ENCODE measurements at places on chromosomes 4 and X.

GRCh38 chr4:39621582-39621981 lies 17.1 kb downstream of the SMIM14 start:
- no peak for DNase-seq

- no peak for DNase-seq
Measured at GRCh38 chr4:116180157-116180601, 905.2 kb downstream of the TRAM1L1 start.

- no peak for DNase-seq
Measured at GRCh38 chr4:1315306-1315705, 25.6 kb downstream of the MAEA start.

- DNase-seq: no peak
Measured at GRCh38 chr4:81622028-81622427, 150.3 kb upstream of the RASGEF1B start.

DNA sequence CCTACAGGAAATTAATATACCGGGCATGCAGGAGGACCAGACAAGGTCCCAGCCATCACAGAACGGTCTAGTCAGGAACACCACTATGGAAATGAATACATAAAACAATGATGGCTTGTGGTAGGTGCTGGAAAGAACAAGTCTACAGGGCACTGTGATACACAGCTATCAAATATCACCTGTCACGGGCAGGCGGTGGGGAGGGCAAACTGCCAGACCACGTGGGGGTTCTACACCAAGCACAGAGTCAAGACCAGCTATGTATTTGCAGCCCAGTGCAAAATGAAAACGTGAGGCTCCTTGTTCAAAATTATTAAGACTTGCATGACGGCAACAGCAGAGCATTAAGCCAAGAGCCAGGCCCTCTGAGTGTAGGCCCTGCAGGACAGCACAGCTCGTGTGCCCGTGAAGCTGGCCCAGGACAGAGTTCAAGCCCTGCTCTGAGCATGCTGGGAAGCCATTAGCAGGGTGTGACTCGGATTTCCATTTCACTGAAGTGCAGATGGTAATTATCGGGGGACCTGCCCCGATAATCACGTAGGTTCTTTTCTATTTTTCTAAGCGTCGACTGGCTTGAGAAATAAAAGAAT lies 83.6 kb downstream of the JAKMIP1 start:
- DNase-seq: no peak

DNA sequence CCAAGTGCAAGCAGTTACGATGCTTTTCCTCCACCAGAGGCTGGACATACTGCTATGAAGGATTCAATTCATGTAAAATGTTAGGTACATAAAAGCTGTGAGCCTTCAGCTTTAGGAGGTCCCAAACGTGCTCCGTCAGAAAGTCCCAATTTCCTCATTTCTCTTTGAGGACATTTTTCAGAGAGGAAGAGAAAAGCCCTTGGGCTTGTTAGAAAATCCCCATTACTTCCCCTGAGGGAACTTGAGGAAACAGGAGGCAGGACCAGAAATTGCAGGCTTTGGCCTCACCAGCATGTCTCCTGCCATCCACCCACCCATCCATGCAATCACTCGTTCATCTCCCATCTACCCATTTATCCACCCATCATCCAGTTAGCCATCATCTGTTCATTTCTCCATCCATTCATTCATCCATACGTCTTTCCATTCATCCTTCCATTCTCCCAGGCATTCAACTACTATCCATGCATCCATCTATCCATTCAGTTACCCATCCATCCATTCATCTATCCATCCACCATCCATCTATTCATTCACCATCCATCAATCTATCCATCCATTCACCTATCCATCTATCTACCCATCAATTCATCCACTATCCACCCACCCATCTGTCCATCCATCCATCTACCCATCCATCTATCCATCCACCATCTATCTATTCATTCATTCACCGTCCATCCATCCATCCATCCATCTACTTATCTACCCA lies 223.5 kb downstream of the AFAP1 start:
- DNase-seq: no peak

GRCh38 chr4:184387351-184387750 lies 87.0 kb downstream of the IRF2 start:
- no peak for DNase-seq

- no peak for DNase-seq
Measured at GRCh38 chr4:105061731-105062130, 84.9 kb upstream of the TET2 start.

GRCh38 chr4:121219227-121219626 lies 55.1 kb upstream of the TNIP3 start:
- DNase-seq: no peak

- no peak for DNase-seq
Measured at GRCh38 chrX:47690175-47690574, 31.2 kb upstream of the UXT start.

- no peak for DNase-seq
Measured at GRCh38 chr4:23455456-23456158, 434.2 kb downstream of the PPARGC1A start.

- no peak for DNase-seq
Measured at GRCh38 chrX:91414713-91415112, 19.9 kb upstream of the PABPC5 start.

DNA sequence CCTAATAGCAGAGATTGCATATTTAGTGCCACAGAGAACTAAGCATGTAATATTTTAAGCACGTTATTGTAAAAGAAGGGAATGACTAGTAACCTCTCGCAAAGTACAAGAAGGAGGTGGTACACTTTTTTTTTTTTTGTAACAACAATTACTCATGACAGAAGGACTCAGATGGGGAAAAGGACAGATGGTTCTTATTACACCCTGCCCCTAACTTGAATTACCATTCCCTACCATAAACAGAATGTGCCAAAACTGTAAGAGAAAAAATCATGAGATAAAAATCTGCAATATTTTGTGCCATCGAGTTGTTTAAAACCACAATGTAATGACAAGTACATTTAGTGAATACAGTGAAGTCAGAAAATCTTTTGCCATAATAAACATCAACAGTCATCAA lies 33.0 kb upstream of the RAPGEF2 start:
- DNase-seq: no peak

GRCh38 chr4:80036949-80037685 lies 35.9 kb downstream of the ANTXR2 start:
- no peak for DNase-seq

Measured in stimulated activated CD8-positive, alpha-beta memory T cell treated with anti-CD3 and anti-CD28 coated beads, Interleukin-7, amount 100 ng/mL, for 48 hours (primary cell).